ENCODE measurements at places on chromosomes 5 and 9.

- DNase-seq = no peak
Measured at GRCh38 chr5:38104497-38105230, 153.7 kb upstream of the EGFLAM start.

DNA sequence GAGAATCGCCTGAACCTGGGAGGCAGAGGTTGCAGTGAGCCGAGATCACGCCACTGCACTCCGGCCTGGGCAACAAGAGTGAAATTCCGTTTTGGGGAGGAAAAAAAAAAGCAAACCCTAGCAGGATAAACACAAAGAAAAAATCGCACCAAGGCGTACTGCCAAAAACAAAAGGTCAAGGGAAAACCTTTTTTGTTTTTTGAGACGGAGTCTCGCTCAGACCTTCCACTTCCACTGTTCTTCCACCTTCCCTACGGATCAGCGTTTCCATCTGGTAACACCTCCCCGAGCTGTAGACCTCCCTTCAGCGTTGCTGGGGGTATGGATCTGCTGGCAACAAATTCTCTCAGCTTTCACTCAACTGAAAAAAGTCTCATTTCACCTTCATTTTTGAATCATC lies 20.1 kb upstream of the FCN2 start:
- no peak for DNase-seq

- DNase-seq = no peak
Measured at GRCh38 chr9:114290561-114290986, 32.3 kb upstream of the ORM1 start.

DNA sequence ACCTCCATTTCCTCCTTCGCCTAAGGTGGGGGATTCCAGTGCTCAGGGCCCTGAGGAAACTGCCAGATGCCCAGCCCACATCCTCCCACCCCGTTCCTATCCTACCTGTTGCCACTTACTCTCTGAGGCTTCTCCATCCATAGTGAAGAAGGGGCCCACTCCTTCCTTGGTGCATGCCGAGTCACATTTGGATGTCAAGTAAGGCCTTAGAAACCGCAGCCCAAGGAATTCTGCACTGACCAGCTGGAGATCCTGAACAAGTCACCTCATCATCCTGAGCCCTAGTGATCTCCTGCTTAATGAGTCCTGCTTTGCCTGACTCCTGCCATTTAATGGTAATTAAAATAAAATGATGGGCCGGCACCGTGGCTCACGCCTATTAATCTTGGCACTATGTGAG lies 6.7 kb upstream of the TNIP1 start:
- DNase-seq = no peak

GRCh38 chr9:94937214-94937903 lies 210.9 kb downstream of the AOPEP start:
- no peak for DNase-seq
